ENCODE measurements at places on chromosomes 3 and 15.

GRCh38 chr3:135125171-135125801, 330.2 kb downstream of the EPHB1 start:
- DNase-seq: peak; percentile 34

DNA sequence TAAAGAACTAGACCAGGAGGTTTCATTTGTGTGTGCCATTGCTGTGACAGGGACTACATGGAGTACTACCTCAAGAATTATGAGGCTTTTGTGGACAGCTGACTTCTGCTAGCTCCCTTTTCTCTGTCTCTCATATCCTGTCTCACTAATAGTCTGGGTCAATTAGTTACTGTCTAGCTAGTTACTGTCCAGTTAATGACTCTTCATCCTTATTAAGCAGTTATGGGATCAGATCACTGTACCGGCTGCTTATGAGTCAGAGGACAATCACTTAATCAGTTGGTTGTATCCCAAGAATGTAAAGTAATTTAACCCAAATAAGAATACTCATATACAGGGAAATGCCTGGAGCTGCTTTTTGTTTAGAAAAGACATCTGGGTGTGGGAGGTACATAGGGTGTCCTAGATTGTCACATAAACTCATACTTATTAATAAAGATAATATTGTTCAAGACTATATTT, 158.0 kb downstream of the CDIN1 start:
- DNase-seq: no peak

- DNase-seq: no peak
Measured at GRCh38 chr3:193508108-193508507, 46.6 kb downstream of the ATP13A4 start.

- no peak for DNase-seq
Measured at GRCh38 chr3:23402728-23403492, 199.8 kb downstream of the UBE2E2 start.

DNA sequence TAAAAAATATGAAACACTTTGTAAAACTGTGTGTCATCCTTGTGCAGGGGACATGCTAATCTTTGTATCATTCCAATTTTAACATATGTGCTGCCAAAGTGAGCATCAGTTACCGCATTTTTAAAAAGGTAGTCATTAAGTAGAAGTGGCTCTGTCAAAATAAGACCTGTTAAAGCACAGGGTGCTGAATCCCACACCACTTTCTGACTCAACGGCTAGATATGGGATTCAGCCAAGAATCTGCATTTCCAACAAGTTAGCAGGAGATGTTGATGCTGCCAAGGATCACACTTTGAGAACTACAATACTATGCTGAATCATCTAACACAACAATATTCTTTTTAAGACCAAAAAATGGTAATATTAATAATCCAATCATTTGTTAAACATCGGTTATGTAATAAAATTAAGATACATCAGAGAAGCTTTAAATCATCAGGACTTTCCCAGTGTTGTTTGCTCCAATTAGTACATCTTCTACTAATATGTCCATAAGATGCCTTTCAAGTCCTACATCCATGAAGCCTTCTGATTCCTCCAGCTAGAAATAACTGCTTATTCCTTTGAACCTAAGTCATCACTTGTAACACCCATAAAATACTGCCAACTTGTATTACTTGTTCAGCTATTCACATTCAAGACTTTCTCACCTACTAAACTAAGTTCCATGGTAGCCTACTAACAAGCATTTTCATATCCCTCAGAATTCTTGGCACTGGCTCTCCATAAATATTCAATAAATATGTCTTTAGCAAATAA, 71.1 kb downstream of the TBL1XR1 start:
- no peak for DNase-seq

GRCh38 chr15:63759752-63760151, 74.0 kb downstream of the HERC1 start:
- no peak for DNase-seq

GRCh38 chr3:134666466-134666865, 15.6 kb upstream of the KY start:
- DNase-seq: no peak

DNA sequence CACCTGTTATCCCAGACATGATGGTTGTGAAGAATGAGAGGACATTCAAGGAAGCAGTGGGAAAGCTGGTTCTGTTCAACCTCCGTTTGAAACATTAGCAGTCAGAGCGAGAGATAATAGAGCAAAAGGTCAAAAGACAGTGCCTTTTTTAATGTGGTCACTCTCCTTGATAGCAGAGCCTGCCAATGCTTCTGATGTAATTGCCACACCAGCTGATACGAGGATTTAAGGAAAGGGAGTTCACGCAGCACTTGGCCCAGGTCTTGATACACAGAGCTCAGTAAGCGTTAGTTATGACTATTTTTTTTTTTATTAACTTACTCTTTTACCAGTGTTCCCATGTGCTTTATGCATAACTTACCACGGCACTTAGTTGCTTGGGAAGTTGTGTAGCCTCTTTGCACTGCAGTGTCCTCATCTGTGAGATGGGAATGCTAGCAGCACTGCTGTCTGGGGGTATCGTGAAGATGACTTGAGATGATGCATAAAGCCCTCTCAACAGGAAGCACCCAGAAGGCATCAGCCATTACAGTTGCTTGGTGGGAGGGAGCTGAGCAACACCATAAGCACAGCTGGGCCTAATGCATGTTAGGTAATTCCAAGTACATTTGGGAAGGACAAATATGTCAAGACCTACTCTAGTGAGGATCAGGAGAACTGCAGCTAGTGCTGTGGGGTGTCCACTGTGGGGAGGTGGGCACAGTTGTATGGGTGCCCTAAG, 123.3 kb upstream of the RASGRP1 start:
- DNase-seq: no peak

DNA sequence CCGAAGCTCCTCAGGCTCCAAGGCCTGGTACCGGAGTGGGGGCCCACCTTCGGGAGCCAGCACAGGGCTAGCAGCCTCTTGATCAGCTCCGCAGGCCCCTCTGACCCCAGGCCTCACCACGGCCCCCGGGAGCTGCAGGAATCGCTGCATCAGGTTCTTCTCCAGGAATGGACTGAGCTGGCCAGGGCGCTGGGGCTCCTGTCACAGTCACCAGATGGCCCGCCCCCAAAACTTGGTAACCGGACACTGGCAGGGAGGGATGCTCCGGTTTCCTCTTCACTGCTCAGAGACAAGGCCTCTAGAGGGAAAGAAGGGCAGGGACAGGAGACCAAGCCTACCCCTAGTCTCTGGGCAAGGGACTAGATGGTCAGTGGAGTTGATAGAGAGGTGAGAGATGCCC, 9.9 kb downstream of the AP3B2 start:
- no peak for DNase-seq

DNA sequence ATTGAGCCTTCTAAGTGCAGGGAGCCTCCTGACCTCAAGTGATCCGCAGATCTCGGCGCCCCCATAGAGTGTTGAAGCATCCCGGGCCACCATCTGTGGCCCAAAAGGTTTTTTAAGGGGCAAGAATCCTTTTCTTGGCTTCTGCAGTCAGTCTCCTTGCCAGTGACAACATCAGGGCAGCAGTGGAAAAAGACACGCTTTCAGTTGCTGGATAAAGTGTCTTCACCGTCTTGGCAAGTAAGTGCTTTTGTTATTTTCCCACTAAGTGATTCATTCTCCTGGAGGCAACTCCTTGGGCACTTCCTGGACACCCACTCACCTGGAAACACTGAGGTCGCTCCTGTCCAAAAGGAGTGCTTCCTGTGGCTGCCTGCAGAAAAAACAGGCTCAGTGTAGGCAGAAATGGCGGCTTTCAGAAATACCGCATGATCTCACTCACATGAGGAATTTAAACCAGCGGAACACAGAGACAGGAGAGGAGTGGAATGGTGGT, 71.7 kb upstream of the ABHD2 start:
- no peak for DNase-seq

- DNase-seq: no peak
Measured at GRCh38 chr3:115831864-115832263, 208.6 kb downstream of the GAP43 start.

- no peak for DNase-seq
Measured at GRCh38 chr3:142077859-142078500, 71.4 kb downstream of the TFDP2 start.

DNA sequence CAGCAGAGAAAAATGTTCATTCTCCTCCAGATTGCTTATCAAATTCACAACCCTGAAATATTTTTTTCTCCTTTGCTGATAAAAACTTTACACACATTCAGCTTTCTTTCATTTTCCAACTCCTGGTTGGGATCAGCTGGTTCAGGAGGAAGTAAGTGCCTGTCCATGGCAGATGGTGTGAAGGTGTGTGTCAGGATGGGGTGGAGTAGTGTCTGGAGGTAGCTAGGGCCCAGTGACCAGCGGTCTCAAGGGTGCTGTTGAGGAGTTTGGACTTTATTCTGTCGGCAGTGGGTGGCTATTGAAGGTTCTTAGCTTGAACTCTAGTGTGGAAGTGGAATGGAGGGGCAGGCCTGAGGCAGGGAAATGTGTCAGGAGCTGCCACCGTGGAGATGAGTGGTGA, 46.9 kb upstream of the PTPN23 start:
- DNase-seq: no peak

DNA sequence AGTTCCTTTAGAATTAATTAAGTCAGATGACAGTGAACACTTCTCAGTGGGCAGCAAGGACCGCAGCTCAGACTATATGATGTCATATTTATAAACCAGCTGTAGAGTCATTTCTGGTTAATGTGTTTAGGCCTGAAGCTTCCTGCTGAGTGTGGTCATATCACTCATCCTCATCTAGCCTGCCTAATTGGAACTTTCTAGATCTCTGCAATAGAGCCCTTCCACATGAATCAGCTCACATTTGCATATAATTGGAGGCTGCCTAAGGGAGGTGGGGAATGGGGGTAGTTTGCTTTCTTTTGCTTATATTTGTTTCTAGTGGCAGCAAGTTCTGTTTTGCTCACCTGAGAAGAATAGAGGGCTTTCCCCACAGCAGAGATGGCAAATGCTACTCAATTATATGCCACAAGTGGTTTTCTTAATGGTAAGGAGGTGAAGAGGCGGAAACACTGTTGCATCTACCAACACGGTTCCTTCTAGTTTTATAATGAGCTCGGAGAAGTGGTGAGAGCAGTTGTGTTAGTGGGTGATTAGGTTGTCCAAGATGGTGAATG, 148.1 kb downstream of the KLHL25 start:
- DNase-seq: peak; percentile 53

GRCh38 chr3:116473602-116474001, 28.3 kb upstream of the LSAMP start:
- DNase-seq: no peak

DNA sequence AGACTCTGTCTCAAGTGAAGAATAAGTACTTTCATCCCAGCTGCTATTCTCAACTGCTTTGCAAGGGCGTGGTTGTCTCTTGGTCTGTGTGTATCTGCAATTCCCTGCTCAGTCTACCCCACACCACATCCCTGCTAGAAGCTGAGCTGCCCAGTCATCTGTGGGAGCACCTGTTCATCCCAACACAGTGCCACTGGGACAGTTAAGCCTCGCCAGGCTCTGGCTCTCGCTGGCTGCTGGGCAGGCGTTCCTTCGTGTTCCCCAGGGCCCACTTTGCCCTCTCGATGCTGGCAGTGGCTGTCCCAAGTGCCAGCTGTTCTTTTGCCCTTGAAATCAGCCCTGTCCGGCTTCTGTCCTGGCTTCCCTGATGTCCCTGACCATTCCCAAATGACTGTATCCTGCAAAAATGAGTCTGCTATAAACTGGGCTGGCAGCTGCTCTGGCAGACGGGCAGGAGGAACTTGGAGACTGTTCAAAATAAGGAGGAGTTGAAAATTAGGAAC, 91.6 kb upstream of the KLHL25 start:
- DNase-seq: no peak

- DNase-seq: no peak
Measured at GRCh38 chr3:18648868-18649462, 223.8 kb upstream of the SATB1 start.

DNA sequence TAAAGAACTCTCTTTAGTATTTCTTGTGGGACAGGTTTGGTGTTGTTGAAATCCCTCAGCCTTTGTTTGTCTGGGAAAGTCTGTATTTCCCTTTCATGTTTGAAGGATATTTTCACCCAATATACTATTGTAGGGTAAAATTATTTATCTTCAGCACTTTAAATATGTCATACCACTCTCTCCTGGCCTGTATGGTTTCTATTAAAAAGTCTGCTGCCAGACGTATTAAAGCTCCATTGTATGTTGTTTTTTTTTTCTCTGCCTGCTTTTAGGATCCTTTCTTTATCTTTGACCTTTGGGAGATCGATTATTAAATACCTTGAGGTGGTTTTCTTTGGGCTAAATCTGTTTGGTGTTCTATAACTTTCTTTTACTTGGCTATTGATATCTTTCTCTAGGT, 119.0 kb upstream of the TBC1D5 start:
- DNase-seq: no peak

GRCh38 chr15:22267761-22268160, 187.4 kb downstream of the OR4M2 start:
- no peak for DNase-seq

- no peak for DNase-seq
Measured at GRCh38 chr3:22172964-22173363, 422.0 kb upstream of the ZNF385D start.

DNA sequence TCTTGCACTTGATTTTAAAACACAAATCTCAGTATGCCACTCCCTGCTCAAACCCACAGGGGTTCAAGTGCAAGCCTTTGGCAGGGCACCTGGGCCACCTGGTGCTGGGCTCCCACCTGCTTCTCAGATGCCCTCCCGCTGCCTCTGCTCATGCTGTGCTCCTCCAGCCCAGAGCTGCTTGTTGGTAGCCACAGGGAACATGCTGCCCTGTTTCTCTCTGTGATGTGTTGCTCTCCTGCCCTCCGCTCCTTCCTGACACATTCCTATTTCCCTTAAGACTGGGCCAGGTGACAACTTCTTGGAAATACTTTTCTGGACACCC, 27.1 kb upstream of the KY start:
- DNase-seq: no peak

DNA sequence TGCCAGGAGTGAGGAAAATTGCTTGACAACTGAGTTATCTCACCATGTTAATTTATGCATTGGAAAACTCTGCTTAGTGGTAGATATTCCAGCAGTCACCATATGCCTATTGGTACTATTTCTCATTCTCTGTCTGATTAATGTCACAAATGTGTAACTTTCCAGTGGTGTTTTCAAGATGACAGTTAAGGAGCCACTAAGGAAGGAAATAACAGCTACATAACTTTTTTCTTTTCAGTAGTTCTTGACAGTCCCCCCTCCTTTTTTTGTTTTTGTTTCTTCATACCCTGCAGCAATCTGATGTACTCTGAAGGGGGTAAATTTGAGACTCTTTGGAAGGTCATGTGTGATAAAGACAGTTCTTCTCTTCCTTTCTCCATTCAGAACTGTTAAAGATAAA, 13.1 kb downstream of the RASA2 start:
- DNase-seq: no peak

DNA sequence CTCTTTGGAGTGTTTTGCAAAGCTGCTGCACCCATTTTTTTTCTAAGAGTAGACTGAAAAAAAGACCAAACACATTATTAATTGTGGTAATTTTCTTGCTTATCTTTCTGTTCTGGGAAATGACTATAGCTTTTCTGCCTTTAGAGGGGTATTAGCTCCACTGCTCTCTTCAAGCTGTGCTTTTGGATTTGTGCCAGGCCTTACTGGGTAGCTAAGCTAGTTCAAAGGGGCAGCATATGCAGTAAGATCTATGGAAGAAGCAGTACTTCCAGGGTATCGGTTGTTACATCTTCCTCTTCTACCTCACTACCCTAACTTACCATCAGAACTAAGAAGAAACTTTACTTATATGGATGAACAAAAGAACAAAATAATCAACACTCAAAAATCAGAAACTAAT, 28.7 kb upstream of the ARIH1 start:
- no peak for DNase-seq

Data from GM20000 (cell line).